Uterine smooth muscle cell (primary cell): ENCODE measurements at places on chromosomes 7 and 10. TPM values are rescaled to one million over a fixed set of nuclear protein-coding genes. Genes with fewer than 3 reads are reported as not detected.

The SLC16A9 gene
- total RNA-seq: 1.1 and 1.2 TPM in 2 replicates

The SLIT1 gene
- total RNA-seq: under 0.01 and 0.11 TPM in 2 replicates

The VSTM4 gene
- 1.1 and 2.2 TPM in 2 replicates for total RNA-seq

The AUTS2 gene
- 5.1 and 9.9 TPM in 2 replicates for total RNA-seq

The ACTL6B gene
- total RNA-seq: not detected in 2 replicates

The GBX1 gene
- not detected in 2 replicates for total RNA-seq

The FEZF1 gene
- not detected in 2 replicates for total RNA-seq

The PAPOLB gene
- 0.11 and 0.12 TPM in 2 replicates for total RNA-seq

The AVPI1 gene
- total RNA-seq: 23.0 and 32.1 TPM in 2 replicates

The CH25H gene
- total RNA-seq: 0.25 TPM in 1 of 2 replicates, not detected in the other

The ZNF467 gene
- 0.22 and 0.62 TPM in 2 replicates for total RNA-seq

The SDK1 gene
- 10.1 and 11.6 TPM in 2 replicates for total RNA-seq

The ETV1 gene
- 17.2 and 25.7 TPM in 2 replicates for total RNA-seq

The LIPM gene
- not detected in 2 replicates for total RNA-seq

The LRRC18 gene
- not detected in 2 replicates for total RNA-seq

The BHLHA15 gene
- total RNA-seq: 1.3 and 2.2 TPM in 2 replicates

The UNCX gene
- total RNA-seq: not detected in 2 replicates

The HYAL4 gene
- not detected in 2 replicates for total RNA-seq

The GPR22 gene
- total RNA-seq: under 0.01 and 1.1 TPM in 2 replicates

The CROT gene
- 13.4 and 15.2 TPM in 2 replicates for total RNA-seq

The IGFBP3 gene
- total RNA-seq: 11.0 and 33.4 TPM in 2 replicates

The SEMA4G gene
- total RNA-seq: 0.33 and 1.00 TPM in 2 replicates

The SAMD9L gene
- 11.5 and 15.4 TPM in 2 replicates for total RNA-seq

The CNNM2 gene
- 6.5 and 12.5 TPM in 2 replicates for total RNA-seq

The UCMA gene
- total RNA-seq: not detected in 2 replicates

The ITPRID1 gene
- not detected in 2 replicates for total RNA-seq

The SUPV3L1 gene
- 35.7 and 54.7 TPM in 2 replicates for total RNA-seq

The CTAGE4 gene
- total RNA-seq: 1.7 TPM in 1 of 2 replicates, not detected in the other

The ACBD7 gene
- total RNA-seq: 2.9 and 4.5 TPM in 2 replicates

The PON1 gene
- total RNA-seq: not detected in 2 replicates

The ZWINT gene
- 25.2 and 85.9 TPM in 2 replicates for total RNA-seq

The ATRNL1 gene
- total RNA-seq: 0.62 and 1.00 TPM in 2 replicates

The IL6 gene
- total RNA-seq: 0.55 and 2.9 TPM in 2 replicates

The ITGA8 gene
- total RNA-seq: 1.1 and 4.5 TPM in 2 replicates

The JAKMIP3 gene
- 0.11 and 0.25 TPM in 2 replicates for total RNA-seq

The WDR11 gene
- 75.4 and 87.9 TPM in 2 replicates for total RNA-seq

The ITGB8 gene
- 3.7 and 3.8 TPM in 2 replicates for total RNA-seq
